ENCODE measurements at places on chromosomes 12 and 14.

- DNase-seq: no peak
Observed at GRCh38 chr12:58104351-58104755, 163.0 kb downstream of the ATP23 start.

GRCh38 chr14:91754819-91755218, 22.9 kb upstream of the CATSPERB start:
- DNase-seq: no peak

- DNase-seq: no peak
Observed at GRCh38 chr12:1879633-1880032, 38.8 kb downstream of the CACNA2D4 start.

DNA sequence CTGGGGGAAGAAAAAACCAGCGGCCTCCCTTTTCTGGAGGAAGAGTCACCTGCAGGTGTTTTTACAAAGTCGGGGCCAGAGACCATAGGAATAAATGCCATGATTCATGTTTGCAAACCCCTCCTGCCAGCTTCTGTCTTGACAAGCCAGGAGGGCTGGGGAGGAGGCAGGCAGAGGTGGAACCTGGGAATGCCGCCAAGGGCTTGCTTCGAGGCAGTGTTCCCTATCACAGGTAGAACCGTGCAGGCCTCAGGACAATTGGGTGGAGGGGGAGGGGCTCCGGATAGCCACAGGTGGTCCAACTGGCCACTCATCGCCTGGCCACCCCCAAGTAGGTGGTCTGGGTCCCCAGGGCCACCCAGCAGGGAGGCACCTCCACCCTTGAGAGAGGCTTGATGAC, 14.2 kb upstream of the DLK1 start:
- DNase-seq: no peak

GRCh38 chr14:76273346-76273745, 102.6 kb upstream of the ESRRB start:
- no peak for DNase-seq

GRCh38 chr14:76424359-76424758, 48.4 kb downstream of the ESRRB start:
- no peak for DNase-seq

- peak; percentile 88 for DNase-seq
Observed at GRCh38 chr12:104288635-104289274, 14.8 kb upstream of the EID3 start.

DNA sequence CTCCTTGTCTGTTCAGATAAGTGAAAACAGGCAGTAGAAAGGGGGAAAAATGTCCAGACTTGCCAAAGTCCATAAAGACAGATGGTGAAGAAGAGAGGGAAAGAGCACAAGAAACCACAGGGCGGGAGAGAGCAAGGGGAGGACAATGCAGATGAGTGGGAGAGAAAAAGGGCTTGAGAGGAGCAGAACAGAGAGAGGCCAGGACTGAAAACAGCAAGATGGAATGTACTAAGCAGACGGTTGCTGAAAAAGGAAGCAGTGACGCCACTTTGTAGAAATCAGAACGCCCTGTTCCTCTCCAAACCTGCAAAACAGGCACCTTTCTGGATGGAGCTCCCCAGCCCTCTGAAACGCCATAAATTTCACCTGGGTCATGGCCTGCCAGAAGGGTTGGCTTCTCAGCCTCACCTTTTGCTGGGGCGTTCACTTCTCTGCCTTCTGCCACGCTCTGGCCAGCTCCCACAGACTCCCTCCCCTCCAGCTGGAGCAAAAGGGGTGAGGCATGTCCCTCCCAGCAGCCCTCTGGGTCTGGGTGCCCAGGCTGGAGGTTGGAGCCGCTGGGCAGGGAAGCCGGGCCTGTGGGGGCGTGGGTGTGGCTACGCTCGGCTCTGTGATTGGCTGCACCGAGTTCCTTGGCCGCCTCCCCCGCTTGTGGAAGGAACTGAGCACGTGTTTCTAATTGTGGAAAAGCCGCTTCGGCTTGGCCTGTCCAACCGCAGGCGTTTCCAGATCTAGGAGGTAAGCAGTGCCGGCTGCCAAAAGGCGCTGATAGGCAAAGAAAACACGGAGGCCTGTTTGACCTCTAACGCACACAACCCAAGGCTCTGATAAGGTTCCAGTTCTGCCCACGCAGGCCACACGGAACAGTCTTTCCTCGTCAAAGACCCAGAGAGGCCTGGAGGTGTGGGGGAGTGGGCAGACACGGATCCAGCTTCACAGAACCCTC, 29.3 kb downstream of the SLC7A8 start:
- DNase-seq: no peak

DNA sequence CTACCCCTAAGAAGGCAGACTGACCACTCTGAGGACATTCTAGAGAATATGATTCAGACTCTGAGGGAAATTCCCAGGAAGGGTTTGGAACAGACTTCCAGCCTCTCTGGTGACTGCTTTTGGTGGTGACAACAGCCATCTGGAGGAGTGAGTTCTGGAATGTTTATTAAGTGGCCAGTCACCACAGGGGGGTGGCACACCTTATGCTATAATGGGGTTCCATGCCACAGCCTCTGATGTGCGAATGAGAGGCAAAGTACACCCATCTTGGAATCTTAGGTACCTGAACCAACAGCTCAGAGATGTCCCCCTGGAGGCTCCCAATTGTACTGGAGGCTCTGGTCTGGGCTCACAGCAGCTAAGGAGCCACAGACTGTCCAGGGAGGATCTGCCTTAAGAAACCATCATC, 9.5 kb upstream of the TINF2 start:
- no peak for DNase-seq

GRCh38 chr14:65255029-65255545, 152.8 kb upstream of the MAX start:
- DNase-seq: no peak

DNA sequence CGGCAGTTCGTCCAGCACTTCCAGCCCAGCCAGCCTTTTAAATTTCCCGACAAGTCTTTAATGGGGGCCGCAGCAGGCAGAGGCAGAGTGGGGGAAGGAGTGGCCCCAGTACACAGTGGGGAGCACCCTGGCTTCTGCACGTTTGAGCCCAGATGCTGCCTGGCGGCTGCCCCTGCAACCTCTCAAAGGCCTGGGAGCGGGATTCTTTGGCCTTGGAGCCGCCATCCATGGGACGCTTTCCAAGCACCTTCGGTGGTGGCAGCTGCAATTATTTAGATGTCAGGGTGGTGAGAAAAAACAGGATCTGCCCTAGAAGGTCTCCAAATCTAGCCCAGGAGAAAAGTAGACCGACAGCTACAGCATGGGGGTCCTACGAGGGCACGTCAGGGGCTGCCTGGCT, 46.0 kb downstream of the FAM222A start:
- no peak for DNase-seq

GRCh38 chr14:89848165-89848564, 106.4 kb downstream of the EFCAB11 start:
- DNase-seq: no peak

DNA sequence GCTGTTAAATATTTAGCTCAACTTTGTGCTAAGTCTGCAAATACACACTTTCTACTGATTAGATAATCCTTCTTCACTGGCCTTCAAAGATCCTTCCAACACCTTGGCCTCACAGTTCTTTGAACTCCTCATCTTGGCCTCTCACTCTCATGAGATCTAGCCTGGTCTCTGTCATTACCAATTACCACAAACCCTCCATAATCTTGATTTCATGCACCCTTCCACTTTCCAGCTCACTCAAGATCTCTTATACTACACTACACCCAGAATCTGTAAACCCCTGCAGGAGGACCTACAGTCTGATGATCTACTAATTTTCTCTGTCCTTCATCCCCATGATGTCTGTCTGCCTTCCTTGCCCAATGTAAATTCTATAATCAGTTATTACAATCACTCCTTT, 71.1 kb downstream of the DUSP16 start:
- no peak for DNase-seq

DNA sequence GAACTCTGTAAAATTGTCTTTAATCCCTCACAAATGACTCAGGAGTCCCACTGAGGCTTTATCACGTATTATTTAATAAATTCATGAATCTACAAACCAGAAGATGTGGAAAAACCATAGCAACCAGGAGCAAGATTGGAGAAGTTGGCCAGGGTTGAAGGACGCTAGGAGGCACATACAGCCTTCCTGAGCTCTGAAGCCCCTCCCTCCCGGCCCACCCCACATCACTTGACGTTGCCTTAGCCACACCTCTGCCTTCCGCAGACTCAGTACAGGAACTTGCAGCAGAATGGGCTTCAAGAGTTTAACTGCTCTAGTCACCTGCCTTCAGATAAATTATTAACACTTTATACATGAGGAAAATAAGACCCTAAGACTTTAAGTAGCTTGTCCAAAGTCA, 33.9 kb downstream of the SLC35F4 start:
- DNase-seq: no peak

DNA sequence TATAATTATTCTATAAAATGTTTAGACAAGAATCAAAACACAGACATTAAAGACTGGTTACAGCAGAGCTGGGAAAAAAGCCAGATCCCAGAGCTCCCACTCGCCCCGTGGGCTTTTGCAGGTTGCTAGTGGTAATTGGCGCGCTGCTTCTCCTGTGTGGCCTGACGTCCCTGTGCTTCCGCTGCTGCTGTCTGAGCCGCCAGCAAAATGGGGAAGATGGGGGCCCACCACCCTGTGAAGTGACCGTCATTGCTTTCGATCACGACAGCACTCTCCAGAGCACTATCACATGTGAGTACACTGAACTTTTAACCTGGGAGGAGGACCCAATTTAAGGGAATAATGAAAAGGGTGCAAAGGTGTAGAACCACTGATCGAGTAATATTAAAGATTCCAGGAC, 7.5 kb downstream of the TMEM52B start:
- DNase-seq: peak; percentile 31

DNA sequence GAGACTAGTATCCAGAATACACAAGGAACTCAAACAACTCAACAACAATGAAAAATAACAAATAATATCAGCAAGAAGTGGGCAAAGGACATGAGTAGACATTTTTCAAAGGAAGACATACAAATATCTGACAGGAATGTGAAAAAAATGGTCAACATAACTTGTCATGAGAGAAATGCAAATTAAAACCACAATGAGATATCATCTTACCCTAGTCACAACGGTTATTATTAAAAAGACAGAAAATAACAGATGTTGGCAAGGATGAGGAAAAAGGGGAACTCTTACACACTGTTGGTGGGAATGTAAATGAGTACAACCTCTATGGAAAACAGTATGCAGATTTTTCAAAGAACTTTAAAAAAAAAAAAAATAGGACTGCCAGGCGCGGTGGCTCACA, 20.4 kb downstream of the VWF start:
- no peak for DNase-seq

DNA sequence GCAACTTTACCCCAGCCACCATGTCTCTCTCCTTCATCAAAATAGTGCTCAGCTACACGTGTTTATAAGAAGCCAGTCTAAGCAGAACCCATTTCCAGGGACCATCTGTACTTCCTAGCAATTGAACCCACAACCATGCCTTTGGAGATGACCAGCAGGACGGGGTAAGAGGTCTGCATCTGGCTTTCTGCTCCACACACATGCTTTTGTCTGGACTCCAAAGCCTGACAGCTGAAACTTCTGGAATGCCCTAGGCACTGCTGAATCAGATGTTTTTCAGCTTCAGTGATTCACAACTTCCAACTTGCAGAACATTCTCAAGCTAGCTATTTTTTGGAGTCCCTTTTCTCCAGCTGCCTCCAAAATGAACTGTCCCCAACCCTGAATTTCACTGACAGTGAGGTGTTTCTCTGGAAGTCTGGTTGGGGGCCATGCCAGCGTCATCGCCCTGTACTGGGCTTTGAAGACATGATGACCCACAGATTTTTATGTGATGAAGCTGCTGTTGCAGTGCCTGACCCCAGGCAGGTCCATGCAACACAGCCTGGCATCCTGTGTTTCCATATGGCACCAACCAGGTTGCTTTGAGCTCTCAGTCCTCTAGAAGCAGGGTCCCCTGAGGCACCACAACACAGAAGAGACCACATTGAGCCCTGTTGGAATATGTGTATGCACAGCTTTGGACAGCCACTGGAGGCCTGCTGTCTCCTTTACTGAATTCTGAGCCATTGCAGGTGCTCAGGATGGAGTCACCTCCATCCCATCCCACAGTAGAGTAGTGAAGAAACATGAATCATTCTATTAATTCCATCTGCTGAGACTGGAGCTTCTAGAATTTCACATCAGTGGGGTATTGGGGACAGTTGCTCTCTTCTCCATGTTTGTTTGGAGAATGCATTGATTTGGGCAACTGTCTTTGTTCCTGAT, 80.2 kb downstream of the NUAK1 start:
- DNase-seq: no peak

GRCh38 chr14:66638689-66639088, 130.7 kb downstream of the GPHN start:
- DNase-seq: no peak

GRCh38 chr14:100930270-100930669, 26.7 kb upstream of the RTL1 start:
- DNase-seq: no peak

DNA sequence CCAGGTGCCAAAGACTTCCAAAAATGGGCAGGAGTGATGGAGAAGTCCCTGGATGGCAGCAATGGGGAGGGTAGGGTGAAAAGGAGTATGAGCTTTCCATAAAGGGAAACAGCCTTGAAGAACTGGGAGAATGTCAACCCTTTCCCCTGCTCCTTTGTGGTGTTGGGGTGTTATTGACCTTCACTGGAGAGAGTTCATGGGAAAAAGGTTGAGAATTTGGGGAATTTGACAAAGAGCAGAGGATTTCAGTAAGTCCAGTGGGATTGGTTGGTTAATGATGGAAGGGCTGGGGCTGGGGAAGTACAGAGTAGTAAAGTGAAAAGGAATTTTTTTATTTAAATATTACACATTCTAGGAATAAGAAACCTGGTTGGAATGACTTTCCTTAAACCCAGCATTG, 116.6 kb downstream of the ERC1 start:
- DNase-seq: no peak

DNA sequence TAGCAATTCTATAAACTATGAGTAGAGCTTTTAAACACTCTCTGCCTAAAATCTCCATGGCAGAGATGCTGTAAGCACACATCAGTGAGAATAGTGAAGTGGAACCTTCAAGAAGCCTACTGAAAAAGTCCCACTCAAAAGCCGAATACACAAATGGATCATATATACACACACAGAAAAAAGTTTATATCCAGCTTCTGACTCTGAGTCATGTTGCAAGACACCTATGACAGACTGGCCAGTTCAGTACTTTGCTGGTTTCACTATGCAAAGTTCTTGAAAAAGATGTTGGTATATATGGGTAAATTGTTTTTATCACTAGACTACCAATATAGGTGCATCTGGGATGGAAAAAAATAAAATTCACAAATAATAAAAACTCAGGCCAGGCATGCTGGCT, 126.1 kb downstream of the KCNK10 start:
- no peak for DNase-seq

DNA sequence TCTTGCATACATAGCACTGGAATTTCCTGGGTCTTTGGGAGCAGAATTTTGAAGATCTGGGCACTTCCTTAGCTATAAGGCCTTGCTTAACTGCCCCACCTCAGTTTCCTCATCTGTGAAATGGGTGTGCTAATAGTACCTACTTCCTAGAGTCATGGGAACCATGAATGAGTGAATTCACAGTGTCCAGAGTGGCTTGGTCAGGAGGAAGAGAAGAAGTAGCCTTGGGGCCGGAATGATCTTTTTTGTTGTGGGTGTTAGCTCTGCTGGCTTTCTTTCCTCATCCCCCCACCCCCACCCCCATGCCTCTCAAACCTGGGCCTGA, 2.4 kb downstream of the SH2B3 start:
- no peak for DNase-seq

GRCh38 chr12:105567061-105567460, 236.6 kb downstream of the C12orf75 start:
- no peak for DNase-seq

Data from CD4-positive, alpha-beta T cell treated with Interleukin-4 for 1 hour (primary cell).